ENCODE measurements at places on chromosomes 2 and 18.

GRCh38 chr2:240704651-240705050 is 13.0 kb downstream of the AQP12A start:
- no peak for DNase-seq

- no peak for DNase-seq
Measured at GRCh38 chr18:78827141-78827540, 152.5 kb upstream of the SALL3 start.

GRCh38 chr18:21386523-21387240 is 144.7 kb downstream of the GREB1L start:
- DNase-seq, result peak; percentile 15

DNA sequence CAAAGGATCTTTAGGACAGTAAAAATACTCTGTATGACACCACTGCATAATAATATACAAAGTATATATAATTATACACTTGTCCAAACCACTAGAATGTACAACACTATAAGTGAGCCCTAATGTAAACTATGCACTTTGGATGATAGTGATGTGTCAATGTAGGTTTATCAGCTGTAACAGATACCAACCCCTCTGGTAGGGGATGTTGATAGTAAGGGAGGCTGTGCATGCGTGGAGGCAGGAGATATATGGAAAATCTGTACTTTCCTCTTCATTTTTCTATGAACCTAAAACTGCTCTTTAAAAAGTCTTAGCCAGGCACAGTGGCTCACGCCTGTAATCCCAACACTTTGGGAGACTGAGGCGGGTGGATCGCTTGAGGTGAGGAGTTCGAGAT is 37.5 kb upstream of the SP3 start:
- no peak for DNase-seq

GRCh38 chr18:7681298-7681697 is 114.2 kb downstream of the PTPRM start:
- no peak for DNase-seq

GRCh38 chr2:226758921-226759640 is 40.5 kb downstream of the IRS1 start:
- no peak for DNase-seq

- no peak for DNase-seq
Measured at GRCh38 chr2:197431858-197432257, 3.0 kb downstream of the SF3B1 start.

GRCh38 chr2:161972866-161973265 is 101.1 kb downstream of the DPP4 start:
- no peak for DNase-seq

DNA sequence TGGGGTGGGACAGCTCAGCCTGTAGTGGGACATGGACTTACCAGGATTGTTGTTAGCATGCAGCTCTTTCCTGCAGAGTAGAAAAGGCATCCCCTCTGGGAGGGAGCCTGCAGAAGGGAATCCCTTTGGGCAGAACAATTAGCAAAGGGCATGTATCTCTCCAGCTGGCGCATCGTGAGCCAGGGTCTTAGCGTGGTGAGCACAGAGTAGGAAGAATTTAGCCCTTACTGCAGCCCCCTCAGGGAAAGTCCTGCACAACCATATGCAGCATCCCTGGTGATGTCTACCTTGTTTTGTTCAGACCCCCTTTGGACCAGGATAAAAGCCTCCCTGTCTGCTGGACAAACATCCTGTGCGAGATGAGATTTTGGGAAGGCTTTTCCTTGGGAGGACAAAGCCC is 292.1 kb downstream of the SLC4A3 start:
- DNase-seq, result no peak

- no peak for DNase-seq
Measured at GRCh38 chr18:56321470-56321869, 316.9 kb downstream of the TXNL1 start.

DNA sequence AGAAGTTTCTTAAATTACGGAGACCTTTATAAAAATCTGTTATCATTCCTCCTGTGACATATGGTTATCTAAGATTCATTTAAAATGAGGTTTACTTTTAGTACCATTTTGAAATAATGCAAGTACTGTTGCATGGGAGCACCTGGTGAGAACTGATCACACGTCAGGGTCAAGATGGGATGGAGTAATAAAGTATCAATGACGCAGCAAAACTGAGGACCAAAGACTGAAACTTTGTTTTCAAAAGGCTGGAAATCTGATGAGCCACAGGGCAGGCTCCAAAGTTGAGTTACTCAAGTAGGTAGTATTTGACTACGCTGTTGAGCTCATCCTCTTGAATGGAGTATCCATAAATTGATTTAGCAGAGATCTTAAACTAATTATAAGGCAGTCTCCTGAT is 411.9 kb upstream of the ZNF804A start:
- DNase-seq, result no peak
